ENCODE measurements at places on chromosomes 6 and 20.

DNA sequence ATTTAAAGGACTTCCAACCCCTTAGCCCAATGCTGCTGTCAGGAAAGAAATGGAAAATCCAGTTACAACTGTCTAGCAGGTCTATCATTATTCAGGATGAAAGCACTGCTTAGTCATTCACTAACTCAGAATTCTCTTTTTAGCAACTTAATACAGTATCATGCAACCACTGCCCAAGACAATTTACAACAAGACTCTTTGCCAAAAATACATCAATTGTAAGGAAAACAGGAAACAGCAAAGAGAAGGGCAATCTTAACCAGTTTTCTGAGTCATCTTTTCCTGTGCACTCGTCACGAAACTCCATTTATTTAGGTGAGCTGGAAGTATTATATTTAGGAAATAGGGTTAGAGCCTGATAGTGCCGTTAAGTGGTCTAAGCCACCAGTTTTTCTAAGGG, 1197.7 kb upstream of the CITED2 start:
- DNase-seq, result no peak

DNA sequence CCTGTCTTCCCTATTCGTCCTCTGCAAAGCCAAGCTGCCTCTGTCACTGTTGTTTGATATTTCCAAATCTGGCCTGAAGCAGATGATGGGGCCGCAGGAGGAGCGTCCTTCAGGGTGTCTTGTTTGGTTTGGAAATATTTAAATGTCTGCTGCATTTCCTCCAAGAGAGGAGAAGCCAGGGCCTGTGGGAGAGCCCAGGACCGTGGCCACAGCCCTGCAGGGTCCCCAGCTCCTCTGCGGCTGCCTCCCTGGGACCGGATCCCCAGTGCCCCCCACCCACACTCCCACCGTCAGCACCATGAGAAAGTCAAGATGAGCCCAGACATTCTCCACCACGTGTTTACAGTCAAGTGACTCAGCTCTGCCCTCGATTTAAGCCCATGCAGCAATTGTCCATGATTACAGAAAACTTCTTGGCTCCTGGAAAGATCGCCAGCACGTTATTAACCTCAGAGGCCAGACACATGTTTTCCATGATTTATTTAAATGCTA, 18.2 kb downstream of the FOXF2 start:
- DNase-seq, result no peak

DNA sequence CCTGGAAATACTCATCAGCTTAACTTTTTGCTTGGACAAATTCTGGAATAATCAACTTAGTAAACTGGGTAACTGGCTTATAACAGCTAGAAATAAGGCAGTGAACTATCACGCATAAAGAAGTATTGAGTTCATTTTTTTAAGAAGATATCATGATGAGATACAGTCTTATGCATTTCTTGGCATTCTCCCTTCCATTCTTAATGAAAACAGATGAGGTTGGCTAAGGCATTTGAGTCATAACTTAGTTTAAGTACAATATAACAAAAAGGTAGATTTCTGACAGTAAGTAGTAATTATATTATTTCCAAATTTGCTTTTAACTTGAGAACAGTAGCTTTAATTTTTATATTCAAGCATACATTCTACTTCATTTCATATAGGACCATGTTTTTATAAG, 56.1 kb downstream of the SAMD5 start:
- no peak for DNase-seq

GRCh38 chr6:165684333-165684732, 21.3 kb upstream of the PDE10A start:
- no peak for DNase-seq

DNA sequence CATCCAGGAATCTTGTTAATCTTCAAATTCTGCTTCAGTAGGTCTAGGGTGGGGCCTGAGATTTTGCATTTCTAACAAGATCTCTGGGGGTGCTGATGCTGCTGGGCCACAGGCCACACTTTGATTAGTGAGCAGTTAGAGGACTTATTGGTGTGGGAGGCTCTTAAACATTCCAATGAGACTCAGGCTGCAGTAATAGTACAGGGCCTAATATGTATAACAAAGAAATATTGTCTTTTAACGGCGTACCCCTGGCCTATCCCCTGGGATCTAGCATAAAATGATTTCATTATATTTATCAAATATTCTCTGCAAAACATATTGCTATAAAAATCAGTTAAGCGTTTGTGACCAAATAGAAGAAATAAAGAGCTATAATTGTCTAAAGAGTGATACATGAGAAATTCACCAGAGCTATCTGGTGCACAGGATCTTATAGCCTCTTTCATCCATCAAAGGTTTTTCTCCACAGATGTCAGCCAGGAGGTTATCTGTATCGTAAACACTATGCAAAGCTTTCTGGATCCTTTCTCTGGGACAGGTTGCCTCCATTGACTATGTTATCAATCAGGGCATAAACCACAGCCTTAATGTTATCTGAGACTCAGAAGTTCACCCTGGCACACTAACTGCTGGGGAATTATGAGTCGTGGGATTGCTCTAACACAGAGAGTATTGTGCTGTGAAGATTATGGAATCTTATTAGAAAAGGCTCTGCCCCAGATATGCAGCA, 488.5 kb upstream of the MAP3K7 start:
- no peak for DNase-seq

DNA sequence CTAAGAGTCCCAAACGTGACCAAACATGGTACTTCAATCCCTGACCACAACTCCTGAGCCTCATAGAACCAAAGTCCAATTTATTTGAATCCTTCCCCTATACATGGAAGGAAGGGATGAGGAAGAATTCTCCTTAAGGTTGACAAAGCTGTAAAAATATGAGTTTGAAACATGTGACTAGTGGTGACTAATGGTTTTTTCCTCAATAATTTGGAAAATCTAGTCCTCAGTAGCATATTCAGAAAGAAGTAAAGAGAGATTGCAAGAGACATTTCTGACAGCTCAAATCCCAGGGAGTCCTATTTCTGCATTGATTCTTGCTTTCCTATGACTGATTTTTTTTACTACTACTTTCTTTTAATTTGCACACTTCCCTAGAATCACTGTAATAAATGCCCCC, 443.7 kb downstream of the FRK start:
- no peak for DNase-seq

- DNase-seq, result no peak
These were observed 4.0 kb upstream of the BMP7 start for GRCh38 chr20:57270204-57270984.

- no peak for DNase-seq
These were observed 3.7 kb upstream of the MED23 start for GRCh38 chr6:131631625-131632289.

DNA sequence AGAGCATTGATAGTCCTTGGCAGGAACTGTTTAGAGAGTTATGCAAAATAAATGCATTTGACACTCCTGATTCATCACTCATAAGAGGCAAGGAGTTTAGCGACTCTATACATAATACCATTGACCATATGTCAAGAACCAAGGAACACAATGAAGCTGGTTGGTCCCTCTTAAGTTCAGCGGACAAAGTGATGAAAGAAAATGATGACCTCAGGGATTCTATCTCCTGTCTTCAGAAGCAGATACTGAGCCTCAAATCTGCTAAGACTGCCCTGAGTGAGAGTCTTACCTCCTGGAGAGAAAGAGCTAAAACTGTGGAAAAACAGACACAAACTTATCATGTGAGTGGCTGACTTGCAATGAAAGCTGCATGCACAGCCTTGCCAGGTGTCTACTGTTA, 9.5 kb upstream of the NKAIN2 start:
- DNase-seq, result no peak

- DNase-seq, result no peak
These were observed 2.0 kb downstream of the TSBP1 start for GRCh38 chr6:32369660-32370059.

GRCh38 chr20:49187330-49187850, 744 bp downstream of the STAU1 start:
- DNase-seq, result no peak

DNA sequence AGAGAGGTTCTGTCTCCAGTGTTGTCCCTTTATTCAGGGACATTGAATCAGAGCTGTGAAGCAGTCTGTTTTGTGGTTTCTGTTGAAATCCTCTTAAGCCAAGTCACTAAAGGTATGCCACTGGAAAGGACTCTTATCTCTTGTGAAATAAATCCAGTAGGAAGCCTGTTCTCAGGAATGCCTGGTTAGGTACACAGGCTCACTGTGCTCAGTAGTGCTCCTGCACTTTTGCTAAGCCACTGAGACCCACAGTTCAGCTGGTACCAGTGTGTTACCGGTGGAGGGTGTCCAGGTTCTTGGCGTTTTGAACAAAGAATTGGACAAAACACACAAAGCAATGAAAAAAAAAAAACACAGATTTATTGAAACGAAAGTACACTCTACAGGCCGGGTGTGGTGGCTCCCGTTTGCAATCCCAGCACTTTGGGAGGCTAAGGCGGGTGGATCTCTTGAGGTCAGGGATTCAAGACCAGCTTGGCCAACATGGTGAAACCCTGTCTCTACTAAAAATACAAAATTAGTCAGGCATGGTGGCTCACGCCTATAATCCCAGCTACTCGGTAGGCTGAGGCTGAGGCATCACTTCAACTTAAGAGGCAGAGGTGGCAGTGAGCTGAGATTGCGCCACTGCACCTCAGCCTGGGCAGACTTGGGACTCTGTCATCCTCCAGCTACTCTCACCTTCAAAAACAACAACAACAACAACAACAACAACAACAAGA, 186.1 kb downstream of the JARID2 start:
- no peak for DNase-seq

- no peak for DNase-seq
These were observed 99.0 kb upstream of the LGSN start for GRCh38 chr6:63418741-63419140.

GRCh38 chr20:35006531-35006971, 50.9 kb downstream of the MYH7B start:
- no peak for DNase-seq

DNA sequence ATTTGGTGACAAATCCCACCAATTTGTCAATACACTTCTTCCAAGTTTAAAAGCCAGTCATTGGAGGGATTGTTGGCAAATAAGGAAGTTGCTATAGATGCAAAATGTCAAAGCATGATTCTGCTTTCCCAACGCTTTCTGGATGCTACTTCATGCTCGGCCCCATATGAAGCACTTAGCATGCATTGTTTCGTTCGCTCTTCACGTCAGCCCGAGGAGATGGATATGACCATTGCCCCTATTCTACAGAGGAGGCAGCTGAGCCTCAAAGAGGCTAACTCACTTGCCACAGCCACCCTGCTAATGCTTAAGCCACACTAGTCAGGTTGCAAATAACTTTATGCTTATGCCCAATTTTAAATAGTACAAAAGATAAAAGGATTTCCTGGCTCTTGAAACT, 2.8 kb upstream of the NXT1 start:
- no peak for DNase-seq
